ENCODE measurements at places on chromosomes 12 and 14.

- no peak for DNase-seq
Measured at GRCh38 chr14:74176400-74176793, 62.9 kb upstream of the VSX2 start.

DNA sequence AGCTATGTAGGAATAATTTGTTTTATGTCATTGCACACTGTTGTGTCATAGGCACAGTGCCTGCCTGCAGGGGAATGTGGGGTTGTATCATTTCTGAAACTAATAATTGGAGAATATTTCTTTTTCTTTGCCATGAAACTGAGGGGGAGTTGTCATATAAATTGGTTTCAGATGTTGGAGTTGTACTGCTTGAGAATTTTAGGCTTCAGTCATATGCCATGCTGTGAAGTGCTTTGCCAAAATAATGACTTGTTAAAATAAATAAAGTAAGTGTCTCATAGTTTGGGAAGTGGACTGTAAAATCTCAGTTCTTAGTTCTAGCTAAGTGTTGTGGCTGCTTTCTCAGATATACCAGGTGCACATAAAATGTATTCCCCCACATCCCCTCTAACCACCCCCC, 116.8 kb downstream of the DAAM1 start:
- DNase-seq: no peak

- no peak for DNase-seq
Measured at GRCh38 chr14:34179727-34180126, 228.9 kb upstream of the EGLN3 start.

DNA sequence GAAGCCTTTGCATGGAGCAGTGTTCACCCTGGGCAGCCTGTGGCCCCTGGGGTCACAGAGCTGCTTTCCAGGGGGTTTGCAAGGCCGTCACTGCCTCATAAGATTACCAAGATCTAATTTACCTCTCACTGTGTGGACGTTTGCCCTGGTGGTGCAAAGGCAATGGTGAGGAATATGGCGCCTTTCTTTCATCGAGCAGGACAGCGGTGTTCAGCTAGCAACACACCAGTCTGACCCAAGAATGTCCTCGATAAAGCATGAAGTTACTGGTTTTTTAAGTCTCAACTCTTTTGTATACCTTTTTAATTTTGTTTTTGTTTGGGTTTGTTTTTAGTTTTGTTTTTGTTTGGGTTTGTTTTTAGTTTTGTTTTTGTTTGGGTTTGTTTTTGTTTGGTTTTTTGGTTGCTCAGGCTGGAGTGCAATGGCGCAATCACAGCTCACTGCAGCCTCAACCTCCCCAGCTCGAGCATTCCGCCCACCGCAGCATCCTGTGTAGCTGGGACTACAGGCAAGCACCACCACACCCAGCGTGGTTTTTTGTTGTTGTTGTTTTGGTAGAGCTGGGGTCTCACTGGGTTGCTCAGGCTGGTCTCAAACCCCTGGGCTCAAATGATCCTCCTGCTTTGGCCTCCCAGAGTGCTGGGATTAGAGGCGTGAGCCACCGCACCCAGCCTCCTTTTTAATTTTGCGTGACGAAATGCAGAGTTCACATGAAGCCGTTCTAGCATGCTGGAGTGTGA, 57.9 kb downstream of the PPP2R5C start:
- no peak for DNase-seq

DNA sequence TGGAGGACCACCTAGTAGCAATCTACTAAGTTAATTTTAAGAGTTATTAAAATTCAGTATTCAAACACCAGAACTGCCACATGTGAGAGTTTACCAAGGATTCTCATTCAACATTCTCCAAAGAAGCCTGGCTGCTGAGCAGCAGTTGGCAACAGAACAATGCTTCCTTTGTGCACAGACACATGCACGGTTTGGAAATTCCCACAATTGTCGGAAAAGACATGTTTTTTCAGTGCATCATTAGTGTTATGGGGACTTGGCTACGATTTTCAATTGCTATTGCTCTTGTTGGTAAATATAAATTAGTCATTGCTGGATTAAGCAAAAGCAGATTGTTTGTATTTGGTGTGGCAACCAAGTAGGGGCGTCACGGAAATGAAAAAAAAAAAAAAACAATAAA, 22.2 kb downstream of the ST8SIA1 start:
- DNase-seq: no peak

GRCh38 chr14:67429510-67430205, 17.7 kb upstream of the PLEK2 start:
- DNase-seq: no peak

GRCh38 chr12:76799362-76799761, 35.4 kb downstream of the ZDHHC17 start:
- no peak for DNase-seq

GRCh38 chr12:94909663-94910062, 93.8 kb downstream of the NDUFA12 start:
- DNase-seq: no peak

DNA sequence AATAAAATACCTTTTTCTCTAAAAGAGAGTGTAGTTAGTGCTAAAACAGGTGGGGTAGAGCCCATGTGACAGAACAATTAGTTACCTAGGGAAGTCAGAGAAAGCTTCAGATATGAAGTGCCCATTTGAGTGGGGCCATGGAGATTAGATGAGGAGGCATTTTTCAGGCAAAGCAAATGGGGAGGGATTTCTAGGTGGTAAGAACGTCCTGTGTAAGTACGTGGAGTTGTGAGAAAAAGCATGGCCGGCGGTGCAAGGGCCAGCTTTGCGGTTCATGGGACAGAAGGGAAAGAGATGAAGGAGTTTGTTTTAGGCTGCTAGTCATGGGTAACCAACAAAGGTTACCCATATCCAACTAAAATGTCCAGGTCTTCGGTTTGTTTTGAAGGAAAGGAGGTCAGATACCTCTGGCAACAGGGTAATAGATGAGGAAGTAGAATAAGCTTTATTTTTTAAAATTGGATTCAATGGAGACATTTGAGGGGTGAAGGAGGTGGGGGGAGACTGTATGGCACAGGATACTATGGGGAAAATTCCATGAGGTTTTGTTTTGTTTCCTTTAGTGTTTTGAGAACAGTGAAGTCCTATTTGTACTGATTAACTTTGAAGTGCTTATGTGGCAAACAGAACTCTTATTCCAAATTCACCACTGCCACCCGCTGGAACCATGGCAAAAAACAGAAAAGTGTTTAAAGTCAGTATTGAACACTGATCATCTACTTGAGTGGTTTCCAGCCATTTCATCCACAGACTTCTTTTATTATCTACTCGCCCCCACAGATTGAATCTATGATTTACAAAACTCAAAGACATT, 10.0 kb upstream of the SNRPF start:
- DNase-seq: no peak

DNA sequence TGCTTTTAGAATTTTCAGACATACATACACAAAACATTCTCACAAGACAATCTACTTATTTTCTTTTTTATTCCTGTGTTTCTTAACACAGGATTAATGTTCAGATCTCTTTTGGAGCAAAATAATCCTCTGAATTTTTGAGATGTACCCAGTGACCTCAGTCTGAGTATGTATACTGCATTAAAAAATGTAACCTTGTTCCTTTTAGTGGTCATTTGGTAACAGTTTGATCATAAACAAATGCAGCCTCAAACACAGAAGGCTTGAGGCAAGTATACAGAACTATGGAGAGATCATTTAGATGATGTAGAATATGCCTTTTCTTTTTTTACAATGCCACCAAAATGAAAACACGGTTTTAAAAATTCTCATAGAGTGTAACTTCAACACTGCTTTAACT, 9.7 kb downstream of the HIF1A start:
- DNase-seq: no peak

DNA sequence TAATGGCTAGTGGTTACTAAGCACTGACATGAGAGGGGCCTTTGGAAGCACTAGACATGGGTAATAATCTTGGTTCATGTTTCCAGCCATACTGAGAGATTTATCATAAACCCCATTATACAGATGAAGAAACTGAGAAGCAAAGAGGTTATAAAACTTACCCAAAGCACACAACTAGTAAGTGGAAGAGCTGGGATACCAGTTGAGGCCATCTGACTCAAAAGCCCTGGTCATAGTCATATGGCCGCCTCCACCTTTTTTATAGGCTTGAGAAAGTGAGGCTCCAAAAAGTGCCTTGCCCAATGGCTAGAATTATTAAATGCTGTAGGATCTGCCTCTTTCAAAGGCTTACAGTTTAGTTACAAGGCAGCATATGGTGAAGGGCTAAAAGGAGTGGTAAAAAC, 944 bp downstream of the TXNRD1 start:
- DNase-seq: no peak

- no peak for DNase-seq
Measured at GRCh38 chr14:21866479-21866878, 192.9 kb upstream of the OR4E1 start.

- no peak for DNase-seq
Measured at GRCh38 chr12:44509471-44509870, 366.6 kb downstream of the NELL2 start.

DNA sequence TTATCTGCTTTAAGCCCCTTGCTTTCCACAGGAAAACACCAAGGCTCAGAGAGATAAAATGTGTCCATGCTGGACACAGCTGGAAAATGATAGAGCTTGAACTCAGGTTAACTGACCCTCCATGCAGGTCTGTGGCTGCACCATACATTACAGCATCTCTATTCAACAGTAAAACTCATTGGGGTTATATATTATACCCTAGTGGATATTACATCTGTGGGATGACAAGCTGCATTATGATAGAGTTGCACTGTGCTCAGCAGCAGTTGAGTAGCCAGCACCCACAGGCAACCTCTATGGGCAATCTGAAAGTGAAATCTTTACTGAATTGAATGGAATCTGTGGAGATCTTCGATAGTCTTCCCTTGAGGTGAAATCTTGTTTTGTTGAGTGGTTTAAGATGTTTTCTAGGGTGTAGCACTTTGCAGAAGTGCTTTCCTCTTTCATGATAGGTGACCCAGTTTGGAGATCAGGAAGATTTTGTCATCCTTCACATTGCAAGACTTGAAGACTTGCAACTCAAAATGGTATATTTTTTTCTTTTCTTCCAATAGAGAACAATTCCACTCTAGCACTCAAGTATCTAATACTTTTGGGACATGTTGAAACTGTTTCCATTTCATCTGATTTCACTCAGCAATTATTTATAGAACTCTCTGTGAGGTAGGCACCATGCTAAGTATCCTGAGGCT, 389.2 kb downstream of the RAD51B start:
- no peak for DNase-seq

- DNase-seq: no peak
Measured at GRCh38 chr12:103772367-103773108, 68.5 kb downstream of the NT5DC3 start.

Measured in stimulated activated CD4-positive, alpha-beta T cell treated with anti-CD3 and anti-CD28 coated beads, Interleukin-1b, Interleukin-23, amount 100 ng/mL, for 1 hour (primary cell).